ENCODE measurements at places on chromosomes 2 and 18. TPM values are rescaled to one million over a fixed set of nuclear protein-coding genes. Genes with fewer than 3 reads are reported as not detected.

Gene IL36B
- not detected for total RNA-seq

GRCh38 chr2:229921892-229922448, at the start of gene TRIP12:
Gene TRIP12, minus strand, starts transcription at chr2:229922009. Its CDS starts 41,930 bp downstream, at chr2:229880079.
- DNase-seq: peak; percentile 97

GRCh38 chr18:25650201-25650941, 298.4 kb upstream of the ZNF521 start:
- no peak for DNase-seq

DNA sequence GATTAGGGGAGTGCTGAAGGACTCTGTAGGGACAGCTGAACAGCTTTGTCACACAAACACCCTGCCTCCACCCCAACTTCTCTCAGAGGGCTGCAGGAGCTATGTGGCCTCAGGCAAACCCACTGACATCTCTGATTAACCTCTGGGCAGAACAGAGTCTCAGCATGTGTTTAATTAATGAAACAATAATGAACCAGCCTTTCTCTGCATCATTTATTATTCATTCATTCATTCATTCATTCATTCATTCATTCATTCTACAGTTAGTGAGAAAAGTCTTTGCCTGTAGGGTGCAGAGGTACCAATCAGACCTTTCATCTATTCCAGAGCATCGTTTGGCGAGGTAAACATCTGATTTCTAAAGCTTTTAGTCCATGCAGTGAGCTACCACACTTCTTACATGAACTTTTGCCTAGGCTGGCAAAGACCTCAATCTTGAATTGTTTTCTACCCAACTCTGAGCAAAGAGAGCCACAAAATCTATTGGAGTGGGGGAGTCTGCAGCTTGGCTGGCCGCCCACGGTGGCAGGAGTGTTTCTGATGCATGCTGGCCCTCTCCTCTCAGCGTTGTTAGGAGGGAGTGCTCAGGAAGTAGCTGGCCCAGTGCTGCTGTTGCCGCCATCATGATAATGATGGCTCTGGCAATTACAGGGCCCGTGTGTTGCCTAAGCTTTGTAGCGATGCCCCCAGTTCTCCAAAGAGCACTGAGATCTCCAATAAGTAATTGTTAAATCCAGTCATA, 198.9 kb downstream of the SMAD7 start:
- DNase-seq: no peak

DNA sequence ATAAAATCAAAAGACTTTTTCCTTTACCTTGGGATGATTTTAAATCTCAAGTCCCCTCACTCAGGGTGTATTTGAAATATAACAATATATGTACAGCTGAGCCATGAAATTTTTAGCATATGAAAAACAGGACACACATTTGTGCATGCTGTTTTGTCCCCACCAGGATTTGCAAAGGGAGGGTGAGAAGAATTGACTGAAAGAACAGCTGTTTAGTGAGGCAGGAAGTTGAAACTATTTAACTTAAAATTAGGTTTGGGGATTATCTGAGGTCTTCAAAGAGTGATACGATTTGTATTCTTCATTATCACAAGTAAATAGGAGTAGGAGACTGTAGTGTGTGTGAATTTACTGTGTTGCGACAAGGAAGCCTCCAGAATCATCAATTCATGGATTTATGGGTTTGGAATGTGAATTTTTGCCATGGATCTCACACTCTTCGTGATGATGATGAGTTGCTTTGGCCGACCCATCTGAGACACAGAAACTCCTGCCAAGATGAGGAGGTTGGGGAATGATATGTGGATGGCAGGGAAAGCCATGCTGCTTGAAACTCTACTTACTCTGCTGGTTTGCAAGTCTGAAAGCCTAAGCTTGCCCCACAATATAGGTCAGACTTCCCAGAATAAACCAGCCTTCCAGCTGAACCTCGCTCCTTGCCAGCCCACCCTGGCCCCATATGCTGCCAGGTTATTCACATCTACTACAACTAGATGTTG, 31.0 kb upstream of the SPATS2L start:
- DNase-seq: no peak
